ENCODE measurements at places on chromosomes 6 and 20. TPM values are rescaled to one million over a fixed set of nuclear protein-coding genes. Genes with fewer than 3 reads are reported as not detected.

The KHDC1L gene
- total RNA-seq, result not detected

The RMND1 gene
- 22.8 TPM for total RNA-seq

The LPA gene
- total RNA-seq, result not detected

The RAB32 gene
- 70.1 TPM for total RNA-seq

The TFAP2A gene
- total RNA-seq, result not detected

The OR2H1 gene
- not detected for total RNA-seq

The HNF4A gene
- under 0.01 TPM for total RNA-seq

The TMEM63B gene
- 44.9 TPM for total RNA-seq

The HLA-DMB gene
- 1.0 TPM for total RNA-seq

The GNRH2 gene
- not detected for total RNA-seq

The SASH1 gene
- total RNA-seq, result 123 TPM

The C6orf58 gene
- 0.50 TPM for total RNA-seq

The RAET1G gene
- 0.65 TPM for total RNA-seq

The TRAPPC3L gene
- total RNA-seq, result under 0.01 TPM

All from bladder microvascular endothelial cell (primary cell).